Activated CD4-positive, alpha-beta T cell treated with anti-CD3 and anti-CD28 coated beads for 24 hours (primary cell): ENCODE measurements at places on chromosomes 16 and 17.

DNA sequence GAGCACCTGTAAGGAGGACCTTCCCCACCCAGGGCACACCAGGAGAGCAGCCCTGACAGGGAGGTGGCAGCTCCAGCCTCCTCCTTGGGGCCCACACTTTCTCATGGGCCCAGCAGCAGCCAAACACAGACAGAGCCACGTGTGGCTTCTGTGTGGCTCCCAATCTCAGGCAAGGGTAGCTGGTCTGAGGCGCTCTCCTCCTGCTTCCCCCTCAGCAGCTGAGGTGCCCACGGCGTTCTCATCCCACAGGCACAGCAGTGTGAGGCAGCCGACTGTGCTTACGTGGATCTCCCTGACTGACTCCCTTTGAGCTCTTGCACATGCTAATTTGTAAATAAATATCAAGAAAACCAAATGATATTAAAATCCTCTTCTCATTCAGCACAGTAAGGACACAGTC is 30.9 kb downstream of the CMTM3 start:
- DNase-seq, result no peak

- DNase-seq, result no peak
Measured at GRCh38 chr17:56599088-56599487, 5.6 kb downstream of the NOG start.

GRCh38 chr17:13587487-13588338 is 14.0 kb downstream of the HS3ST3A1 start:
- DNase-seq, result no peak

GRCh38 chr16:5433587-5433986 is 336.0 kb upstream of the EEF2KMT start:
- no peak for DNase-seq

DNA sequence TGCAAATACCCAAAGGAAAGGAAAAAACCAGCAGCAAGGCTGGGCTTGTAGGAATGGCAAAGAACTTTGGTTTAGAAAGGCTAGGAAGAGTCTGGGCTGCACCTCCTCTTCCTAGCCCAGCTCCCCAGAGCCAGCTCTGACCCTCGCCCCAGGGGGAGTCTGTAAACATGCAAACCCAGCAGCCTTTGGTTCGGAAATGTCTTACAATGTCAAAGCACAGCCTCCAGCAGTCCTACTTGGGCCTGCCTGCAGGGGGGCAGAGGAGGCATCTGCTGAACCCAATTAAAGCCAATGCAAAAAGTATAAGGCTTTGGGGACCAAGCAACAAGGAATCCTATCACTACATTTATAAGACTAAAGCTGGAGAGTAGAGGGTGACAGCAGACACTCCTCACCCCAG is 5.0 kb upstream of the FTSJ3 start:
- DNase-seq, result no peak

DNA sequence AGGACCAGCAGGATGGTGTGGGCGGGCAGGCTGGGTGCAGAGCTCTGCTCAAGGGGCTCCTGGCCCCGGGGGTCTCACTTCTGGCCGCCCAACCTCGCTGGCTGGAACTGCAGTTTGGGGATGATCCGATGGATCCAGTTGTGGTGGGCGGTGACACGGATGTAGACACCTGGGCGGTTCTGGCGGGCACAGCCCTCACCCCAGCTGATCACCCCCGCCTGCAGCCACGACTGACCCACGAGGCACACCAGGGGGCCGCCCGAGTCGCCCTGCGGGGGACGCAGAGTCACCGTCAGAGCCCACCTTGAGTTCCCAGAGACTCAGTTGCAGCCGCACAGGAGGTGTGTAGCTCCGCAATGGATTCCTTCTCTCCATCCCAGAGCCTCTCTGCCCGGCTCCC is 7.5 kb downstream of the PRSS27 start:
- DNase-seq, result no peak

DNA sequence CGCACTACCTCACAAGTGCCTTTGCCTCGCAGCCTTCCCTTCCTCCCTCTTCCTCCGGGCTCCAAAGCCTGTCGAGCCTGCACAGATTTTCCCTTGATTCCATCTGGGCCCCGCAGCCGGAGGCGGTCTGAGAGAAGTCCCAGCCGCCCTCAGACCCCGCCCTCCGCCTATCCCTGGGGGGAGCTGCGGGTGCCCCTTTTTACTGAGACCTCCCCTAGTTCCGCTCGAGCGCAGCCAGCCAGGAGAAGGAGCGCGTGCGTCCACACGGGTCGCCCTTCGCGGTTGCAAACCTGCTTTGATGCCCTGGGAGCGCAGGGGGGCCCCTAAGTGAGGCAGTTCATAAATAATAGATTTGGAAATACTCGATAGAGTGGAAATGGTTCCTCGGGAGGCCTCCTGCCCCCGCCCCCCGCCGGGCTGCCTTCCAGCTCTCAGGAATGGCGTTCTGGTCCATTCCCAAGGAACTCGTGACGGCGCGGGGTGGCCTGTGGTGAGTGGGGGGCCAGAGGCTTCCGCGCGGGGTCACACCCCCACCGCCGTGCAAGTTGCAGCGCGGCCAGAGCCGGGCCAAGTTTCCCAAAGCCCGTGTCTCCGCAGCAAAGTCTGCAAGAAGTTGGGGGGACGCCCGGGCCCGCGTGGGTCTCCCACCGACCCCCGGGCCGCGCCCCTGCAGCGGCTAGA is 610 bp downstream of the C16orf74 start:
- no peak for DNase-seq

- no peak for DNase-seq
Measured at GRCh38 chr17:28643983-28644786, 773 bp downstream of the BLTP2 start.

- no peak for DNase-seq
Measured at GRCh38 chr17:32370426-32370825, 20.5 kb downstream of the ZNF207 start.

DNA sequence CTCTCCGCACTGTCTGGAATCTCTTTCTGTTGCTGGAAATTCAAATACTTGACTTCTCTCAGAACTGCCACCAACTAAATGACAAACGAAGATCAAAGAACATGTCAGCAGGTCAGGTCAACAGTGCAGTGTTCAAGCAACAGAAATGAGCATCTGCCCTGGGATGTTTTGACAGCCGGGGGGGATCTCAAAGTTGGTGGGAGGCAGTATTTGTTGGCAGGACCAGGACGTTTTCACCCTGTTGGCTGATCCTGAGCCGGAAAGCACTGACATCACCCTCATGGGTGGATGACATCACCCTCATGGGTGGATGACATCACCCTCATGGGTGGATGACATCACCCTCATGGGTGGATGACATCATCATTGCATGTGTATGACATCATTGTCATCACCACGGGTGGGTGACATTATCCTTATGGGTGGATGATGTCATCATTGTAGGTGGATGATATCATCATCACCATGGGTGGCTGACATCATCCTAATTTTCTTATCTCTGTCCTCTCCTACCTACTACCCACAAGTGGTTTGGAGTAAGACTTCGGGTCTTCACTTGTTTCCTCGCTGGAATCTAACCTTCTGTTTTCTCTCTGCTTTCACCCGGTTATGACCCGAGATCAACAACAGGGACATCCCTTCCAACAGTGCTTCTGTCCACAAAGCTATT is 18.9 kb downstream of the DNAH17 start:
- DNase-seq, result no peak

GRCh38 chr16:75805946-75806345 is 79.7 kb upstream of the CPHXL start:
- no peak for DNase-seq

DNA sequence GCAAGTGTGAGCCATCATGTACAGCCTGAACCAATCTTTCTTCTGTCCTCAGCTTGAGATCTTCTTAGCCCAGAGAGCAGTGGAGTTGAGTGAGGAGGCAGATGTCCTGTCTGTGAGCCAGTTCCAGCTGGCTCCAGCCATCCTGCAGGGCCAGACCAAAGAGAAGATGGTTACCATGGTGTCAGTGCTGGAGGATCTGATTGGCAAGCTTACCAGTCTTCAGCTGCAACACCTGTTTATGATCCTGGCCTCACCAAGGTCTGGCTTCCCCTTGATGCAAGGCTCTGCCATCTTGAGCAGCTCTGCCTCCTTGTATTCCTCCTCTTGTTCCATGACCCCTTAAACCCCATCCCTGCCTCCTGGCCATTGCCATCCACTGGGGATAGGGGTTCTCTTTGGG is 9.6 kb downstream of the CDK5RAP3 start:
- DNase-seq, result no peak

- DNase-seq, result peak; percentile 18
Measured at GRCh38 chr17:36755586-36755985, 154.2 kb downstream of the MRM1 start.

- no peak for DNase-seq
Measured at GRCh38 chr17:14310101-14310500, 9.2 kb downstream of the HS3ST3B1 start.

DNA sequence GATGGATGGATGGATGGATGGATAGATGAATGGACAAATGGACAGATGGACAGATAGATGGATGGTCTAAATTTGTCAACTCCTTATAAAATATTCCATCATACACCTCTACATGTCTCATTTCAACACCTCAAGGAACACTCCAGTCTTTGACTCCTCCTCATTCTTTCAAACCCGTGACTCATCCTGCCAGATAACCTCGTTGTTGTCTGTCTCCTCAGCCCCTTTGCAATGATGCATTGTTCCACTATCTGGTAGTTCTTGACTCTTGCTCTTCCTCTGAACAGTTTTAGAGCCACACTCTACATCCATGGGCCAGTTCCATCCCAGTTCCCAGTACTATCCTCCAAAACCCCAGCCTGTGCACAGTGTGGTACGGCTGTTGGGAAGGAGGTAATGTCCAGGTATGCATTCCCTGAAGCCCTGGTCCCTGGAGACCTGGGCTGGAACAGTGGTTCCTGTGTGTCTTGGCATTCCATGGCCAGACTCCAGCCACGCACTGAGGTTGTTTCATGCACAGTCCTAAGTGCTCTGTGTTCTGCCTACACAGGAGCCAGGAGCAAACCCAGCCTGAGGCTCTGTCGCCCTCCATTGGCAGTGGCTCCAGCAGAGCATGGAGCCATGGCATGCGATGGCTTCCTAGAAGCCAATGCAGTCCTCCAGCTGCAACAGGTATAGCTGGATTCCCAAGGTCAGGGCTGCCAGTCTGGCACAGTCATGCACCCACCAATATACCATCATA is 105.7 kb downstream of the C17orf67 start:
- no peak for DNase-seq
